CD4-positive, alpha-beta memory T cell (primary cell): ENCODE measurements at places on chromosomes 4 and X. TPM values are rescaled to one million over a fixed set of nuclear protein-coding genes. Genes with fewer than 3 reads are reported as not detected.

DNA sequence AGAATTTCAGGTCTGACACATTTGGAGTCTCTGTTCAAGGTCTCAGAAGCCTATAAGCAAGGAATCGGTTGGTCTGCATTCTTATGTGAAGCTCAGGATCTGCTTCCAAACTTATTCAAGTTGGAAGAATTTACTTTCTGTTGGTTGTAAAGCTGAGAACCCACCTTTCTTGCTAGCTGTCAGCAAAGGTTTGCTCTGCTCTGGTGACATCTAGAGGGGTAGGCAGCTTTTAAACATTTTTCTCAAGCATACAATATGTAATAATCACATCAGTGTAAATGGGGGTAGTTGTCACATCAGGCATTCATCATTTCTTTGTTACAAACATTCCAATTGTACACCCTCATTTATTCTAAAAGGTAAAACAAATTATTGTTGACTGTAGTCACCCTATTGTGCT lies 935.2 kb downstream of the TRAM1L1 start:
- no peak for DNase-seq

DNA sequence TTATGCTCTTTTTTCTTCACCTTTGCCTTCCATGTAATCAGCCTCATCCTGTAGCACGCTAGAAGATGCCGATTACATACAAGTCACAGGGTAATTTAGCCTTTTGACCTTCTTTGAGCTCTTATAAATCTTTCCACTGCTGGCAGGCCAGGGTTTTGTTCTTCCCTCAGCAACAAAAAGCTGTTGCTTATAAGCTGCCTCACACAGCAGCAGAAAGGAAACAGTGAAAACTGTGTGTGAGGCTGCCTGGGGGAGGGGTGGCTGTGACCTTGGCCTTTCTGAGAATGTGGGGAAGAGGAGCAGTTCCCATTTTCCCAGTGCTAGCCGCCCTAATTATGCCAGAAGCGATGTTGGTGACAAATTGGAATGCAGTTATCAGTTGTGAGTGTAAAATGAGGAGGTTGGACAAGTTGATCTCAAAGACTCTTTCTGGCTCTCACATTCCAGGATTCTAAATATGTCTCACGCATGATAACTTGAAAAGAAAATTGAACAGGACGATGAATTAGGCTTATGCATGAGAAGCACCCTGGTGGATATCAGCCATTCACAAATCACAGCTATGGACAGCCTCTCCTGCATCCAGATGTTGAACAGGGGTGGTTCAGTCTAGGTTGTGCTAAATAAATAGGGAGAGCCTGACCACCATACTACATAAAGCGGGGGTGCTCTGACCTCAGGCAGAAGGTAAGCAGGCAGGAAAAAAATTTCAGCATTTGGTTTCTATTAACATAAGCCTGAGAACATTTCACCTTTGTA lies 25.7 kb downstream of the SLITRK2 start:
- DNase-seq, result no peak

DNA sequence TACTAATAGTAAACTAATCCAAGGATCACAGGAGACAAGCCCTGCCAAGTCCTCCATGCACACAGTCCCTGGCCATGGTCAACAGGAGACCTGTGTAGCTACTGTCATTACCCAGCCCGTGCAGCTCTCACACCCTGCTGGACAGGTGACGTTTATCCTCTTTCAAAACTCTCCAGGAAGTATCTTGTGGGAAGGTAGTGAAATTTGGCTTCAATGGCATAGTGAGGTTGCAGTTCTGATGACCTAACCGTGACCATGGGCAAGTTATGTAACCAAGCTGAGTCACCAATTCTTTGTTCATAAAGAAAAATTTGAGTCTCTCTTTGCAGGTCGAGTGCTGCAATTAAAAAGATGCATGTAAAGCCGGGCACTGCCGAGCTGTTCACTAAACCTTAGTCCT lies 11.3 kb upstream of the SLC2A9 start:
- DNase-seq, result no peak

- no peak for DNase-seq
Measured at GRCh38 chrX:70331161-70331560, 41.3 kb downstream of the KIF4A start.

DNA sequence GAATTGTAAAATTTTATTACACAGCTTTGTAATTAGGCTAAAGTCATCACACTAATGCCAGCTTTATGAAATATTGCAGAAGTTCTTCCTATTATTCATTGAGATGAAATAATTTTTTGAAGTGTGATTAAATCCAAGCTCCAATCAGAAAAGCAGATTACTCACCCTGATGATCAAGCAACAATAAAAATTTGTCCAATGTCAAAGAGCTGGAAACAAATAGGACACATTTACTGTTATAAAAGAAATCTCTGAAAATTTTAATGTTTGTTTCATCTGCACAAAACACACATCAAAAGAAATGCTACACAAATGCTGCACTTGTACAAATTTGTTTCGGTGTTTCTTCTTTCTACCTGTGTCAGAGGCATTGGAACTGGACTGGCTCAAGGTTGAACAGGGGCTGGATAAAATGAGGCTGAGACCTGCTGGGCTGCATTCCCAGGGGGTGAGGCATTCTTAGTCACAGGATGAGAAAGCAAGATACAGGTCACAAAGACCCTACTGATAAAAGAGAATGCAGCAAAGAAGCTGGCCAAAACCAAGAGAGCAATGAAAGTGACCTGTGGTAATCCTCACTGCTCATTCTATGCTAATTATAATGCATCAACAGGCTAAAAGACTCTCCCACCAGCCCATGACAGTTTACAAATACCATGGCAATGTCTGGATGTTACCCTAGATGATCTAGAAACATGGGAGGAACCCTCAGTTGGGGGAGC lies 78.3 kb downstream of the GASK1B start:
- no peak for DNase-seq

DNA sequence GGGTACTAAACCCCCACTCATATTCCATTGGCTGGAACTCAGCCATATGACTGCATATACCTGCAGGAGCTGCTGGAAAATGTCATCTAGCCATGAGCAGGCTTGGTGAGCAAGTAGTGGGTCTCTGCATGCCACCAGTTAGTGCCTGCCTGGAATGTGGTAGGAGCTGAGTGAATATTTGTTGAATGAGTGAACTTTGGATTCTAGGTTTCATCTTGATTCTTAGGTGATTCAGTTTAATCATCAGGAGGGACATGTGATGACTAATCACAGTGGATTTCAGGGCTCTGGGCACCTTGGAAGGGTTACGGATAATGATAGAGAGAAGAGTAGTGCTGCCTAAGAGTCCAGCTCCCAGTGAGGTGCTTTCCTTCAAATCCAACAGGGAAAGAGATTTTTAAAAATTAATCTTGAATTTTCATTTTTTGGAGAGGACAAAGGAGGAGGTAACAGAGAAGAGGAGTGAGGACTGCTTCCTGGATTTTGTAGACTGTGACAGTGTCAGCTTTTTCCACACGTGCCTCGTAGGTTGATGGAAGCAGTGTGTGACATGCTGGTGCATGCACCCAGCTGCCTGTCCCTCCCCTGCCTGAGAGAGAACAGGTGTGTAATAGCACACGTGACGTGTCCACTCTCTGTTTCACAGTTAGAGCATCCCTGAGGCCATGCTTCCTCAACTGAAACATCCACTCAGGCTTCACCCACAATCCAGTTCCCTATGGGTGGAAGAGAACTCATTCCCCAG lies 30.4 kb downstream of the NHS start:
- no peak for DNase-seq

GRCh38 chrX:74383611-74384010 lies 37.7 kb upstream of the SLC16A2 start:
- DNase-seq, result peak; percentile 2

DNA sequence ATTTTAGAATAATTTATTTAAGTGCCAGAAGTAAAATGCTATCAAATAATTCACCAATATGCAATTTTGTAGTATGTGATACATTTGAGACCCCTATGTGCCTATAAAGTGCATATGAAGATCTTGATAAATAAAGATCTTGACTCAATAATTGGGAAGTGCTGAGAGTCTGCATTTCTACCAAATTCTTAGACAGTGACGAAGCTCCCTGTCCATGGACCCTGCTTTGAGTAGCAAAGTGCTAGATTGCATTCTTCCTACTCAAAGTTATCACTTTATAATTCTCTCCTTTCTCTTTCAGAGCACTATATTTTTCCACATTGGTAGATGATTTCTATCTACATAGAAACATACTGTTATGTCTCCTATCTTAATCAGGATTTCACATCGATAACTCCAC lies 1393.9 kb downstream of the ARAP2 start:
- no peak for DNase-seq

- DNase-seq, result no peak
Measured at GRCh38 chrX:144219035-144219434, 335.2 kb downstream of the UBE2NL start.

DNA sequence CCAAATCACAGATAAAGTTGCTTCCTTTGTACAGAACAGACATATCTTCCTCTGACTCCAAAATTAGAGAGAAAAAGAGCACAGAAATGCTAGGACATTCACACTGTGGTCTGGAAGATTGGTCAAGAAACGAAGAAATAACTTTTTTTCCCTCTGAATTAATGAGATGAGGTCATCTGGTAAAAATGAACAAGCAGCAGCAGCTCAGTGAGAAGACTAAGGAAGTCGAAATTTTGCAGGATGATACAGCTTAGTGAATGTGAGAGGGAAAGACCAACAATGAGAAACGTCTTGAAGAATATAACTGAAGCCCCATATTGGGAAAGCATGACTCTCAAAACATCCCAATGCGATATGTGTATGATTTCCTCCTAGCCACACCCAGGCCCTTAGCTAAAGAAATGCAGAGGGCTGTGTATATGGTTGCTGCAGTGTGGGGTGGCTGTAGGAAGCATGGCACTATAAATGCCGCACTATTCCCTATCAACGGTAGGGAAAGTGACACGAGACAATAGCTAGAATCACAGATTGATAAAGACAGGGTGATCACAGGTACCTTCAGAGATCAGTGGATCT lies 208.6 kb downstream of the VEGFC start:
- DNase-seq, result no peak

DNA sequence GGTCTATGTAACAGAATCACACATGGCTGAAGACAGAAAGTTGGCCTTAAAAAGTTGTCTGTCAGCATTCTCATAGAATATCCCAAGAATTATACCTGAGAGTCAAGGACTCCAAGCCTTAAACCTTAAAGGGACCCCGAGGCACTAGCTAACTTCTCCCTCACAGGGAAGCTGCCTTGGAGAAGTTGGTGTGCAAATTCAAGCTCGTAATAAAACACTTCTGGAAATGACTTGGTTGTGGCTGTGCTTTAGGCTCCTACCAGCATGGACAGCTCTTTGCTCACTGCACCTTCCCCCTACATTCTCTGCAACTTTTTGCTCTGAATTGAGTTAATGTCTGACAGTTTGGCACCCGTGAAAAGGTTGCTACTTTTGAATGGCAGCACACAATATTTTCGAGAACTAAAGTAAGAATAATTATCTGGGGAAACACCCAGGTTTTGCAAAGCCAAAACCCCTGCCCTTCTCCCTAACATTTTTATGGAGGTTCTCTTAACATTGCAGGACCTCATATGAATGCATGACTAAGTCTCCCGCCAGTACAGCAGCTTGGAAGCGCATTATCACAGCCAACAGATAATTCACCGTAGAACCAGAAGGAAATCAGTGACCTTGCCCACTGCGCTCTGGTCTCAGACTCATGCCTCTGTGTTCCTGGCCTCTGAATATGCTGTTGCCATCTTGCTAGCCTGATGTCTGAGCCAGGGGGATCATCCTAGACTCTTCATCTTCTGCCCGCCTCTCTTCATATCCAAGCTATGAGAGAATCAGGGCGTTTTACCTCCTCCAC lies 91.0 kb downstream of the MGST2 start:
- no peak for DNase-seq

DNA sequence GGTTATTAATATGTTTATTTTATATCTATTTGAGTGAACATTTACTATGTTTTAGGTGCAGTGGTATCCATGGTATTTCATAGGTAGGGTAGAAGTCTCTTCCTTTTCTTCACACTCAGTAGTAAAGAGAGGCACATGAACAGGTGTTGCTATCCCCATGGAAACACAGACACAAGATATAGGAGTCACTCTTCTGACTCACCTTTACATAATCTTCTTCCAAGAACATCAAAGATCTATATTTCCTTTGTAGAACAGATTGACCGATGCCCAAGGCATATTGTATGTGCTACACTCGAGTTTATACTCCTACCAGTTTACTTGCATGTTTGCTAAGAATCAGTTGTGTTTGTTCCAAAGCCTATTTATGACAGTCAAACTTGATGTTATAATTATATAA lies 1997.4 kb downstream of the C4orf33 start:
- no peak for DNase-seq

- DNase-seq, result no peak
Measured at GRCh38 chr4:102411408-102411807, 66.1 kb upstream of the SLC39A8 start.

DNA sequence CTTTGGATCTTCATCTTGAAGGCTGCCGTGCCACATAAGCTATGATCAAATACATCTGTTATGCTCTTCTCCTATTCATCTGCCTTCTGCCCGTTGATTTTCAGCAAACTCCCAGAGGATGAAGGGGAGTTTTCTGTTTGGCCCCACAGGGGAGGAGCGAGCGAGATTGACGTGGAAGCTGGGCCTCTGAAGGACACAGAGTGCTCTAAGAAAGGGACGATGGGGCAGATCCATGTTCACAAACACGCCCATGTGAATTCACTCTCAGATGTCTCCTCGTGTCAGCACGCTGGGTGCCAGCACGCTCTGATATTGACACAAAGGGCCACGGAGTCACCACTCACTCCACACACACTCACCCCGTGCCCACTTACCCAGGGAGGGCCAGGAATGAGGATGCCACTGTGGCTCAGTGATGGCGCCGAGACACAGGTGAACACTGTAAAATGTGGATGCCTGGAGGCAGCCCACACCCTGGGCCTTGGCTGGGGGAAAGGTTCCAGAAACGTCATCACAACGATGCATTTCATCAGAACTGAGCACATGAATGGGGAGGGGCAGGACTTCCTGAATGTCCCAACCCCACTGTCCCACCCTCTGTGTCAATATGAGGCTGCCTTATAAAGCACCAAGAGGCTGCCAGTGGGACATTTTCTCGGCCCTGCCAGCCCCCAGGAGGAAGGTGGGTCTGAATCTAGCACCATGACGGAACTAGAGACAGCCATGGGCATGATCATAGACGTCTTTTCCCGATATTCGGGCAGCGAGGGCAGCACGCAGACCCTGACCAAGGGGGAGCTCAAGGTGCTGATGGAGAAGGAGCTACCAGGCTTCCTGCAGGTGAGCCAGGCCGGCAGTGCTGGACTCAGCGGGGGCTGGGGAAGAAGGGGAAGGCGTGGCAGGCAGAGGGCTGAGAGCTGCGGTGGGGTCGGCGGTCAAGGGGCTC lies at the start of gene S100P:
Gene S100P, plus strand, starts transcription at position 648 of the 946 bp plus-strand sequence. Its CDS starts 55 bp downstream, at position 703.
- no peak for DNase-seq

- DNase-seq, result no peak
Measured at GRCh38 chr4:182901337-182901736, 15.8 kb downstream of the DCTD start.

DNA sequence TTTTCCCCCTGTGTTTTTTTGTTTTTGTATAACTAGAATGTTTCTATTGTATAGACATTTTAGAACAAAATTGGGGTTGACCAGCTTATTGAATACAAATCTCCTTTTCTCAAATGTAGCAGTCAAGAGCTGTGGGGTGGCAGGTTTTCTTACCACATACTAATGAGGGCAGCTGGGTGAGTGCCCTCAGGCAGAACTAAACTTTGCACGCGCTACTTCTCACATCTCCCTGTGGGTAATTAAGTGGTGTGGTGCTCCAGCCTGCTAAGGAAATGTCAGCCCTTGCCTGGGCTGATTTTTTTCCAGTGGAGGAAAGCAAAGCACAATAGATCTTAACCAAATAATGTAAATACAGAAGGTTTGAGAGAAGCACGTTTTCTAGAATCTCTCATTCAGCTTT lies 717.6 kb upstream of the TENM3 start:
- DNase-seq, result no peak

The FGF5 gene
- polyA plus RNA-seq, result not detected

The TLR1 gene
- polyA plus RNA-seq, result 19.2 TPM

The LNX1 gene
- 0.44 TPM for polyA plus RNA-seq

The GIMD1 gene
- not detected for polyA plus RNA-seq
